Colonic mucosa (tissue), 4 donors: ENCODE measurements at places on chromosomes 16 and 17. TPM values are rescaled to one million over a fixed set of nuclear protein-coding genes. Genes with fewer than 3 reads are reported as not detected.

GRCh38 chr17:5135726-5136579, 20.1 kb downstream of the USP6 start:
- no peak for DNase-seq

The CA7 gene
- total RNA-seq, result 120 TPM

The ADGRG1 gene
- total RNA-seq, result 126 TPM

DNA sequence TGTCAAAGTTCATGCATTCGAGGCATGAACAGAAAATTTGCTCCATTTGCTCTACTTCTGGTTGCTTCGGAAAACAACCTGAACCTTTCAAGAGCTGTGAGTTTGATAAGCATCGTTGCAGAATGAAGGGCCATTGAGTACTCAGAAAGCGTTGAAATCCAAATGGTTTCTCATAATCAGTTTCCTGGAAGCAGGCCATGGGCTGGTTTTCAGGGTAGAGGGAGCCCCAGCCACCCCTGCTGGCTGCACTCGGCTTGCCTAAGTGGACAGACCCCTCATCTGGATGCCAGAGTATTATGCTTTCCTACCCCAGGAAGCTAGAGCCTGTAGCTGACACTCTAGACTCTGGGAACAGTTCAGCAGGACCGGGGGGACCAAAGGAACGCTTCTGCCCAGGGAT, 24.4 kb downstream of the SCNN1G start:
- DNase-seq, result no peak

GRCh38 chr17:49198211-49198610, 12.2 kb downstream of the GNGT2 start:
- no peak for DNase-seq

DNA sequence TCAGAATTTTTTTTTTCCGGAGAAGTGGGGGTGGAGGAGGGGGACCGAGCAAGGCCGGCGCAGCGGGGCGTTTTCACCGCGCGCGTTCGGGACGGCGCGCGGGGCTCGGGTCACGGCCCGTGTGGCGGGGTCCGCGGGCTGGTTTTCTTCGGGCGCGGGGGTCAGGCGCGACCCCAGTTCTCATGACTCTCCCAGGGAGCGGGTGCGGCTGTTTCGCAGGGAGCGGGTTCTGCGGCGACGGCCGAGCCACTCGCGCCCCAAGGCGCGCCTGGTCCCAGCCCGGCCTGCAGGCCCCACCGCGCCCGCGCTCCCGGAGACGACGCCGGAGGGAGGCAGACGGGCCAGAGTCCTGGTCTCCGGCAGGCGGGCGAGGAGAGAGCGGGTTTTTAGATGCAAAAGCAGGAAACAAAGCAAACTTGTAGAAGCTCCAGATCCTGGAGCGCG, 1.0 kb downstream of the BAHCC1 start:
- DNase-seq, result no peak

The CACNG1 gene
- not detected for total RNA-seq

The GPR179 gene
- 0.03 TPM for total RNA-seq

- no peak for DNase-seq
These were observed 327.6 kb downstream of the GRIN2A start for GRCh38 chr16:9854675-9855074.

- no peak for DNase-seq
These were observed 61.4 kb downstream of the COG7 start for GRCh38 chr16:23391381-23392222.

The CDR2L gene
- total RNA-seq, result 3.7 TPM

- DNase-seq, result no peak
These were observed 85.8 kb downstream of the HIC1 start for GRCh38 chr17:2140683-2141082.

GRCh38 chr17:8801135-8801840, 2.1 kb upstream of the MFSD6L start:
- peak; percentile 7 for DNase-seq

The VTN gene
- total RNA-seq, result not detected

DNA sequence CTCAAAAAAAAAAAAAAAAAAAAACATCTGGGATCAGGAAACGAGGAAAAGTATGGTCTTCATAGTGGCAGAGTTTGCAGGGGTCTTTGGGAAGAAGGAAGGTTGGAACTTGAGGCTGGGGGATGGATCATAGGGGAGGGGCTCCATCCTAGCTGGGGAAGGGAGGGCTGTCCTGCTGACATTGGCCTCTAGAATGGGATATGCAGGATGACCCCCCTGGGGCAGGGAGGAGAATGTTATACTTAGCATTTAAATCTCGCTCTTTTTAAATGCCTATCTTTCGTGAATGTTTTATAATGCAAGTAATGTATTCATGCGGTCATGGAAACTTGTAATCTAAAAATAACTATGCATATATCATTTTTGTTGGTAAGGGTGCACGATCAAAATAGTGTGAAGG, 33.2 kb downstream of the TMEM235 start:
- no peak for DNase-seq

- DNase-seq, result no peak
These were observed 78.8 kb downstream of the GNAO1 start for GRCh38 chr16:56269811-56270684.
